ENCODE measurements at places on chromosomes 3 and 15.
A peak's percentile ranks its signal among the peaks of the same experiment; 100 is the strongest.

- DNase-seq: peak; percentile 92
These were observed 45.5 kb downstream of the HPS3 start for GRCh38 chr3:149174901-149175300.

DNA sequence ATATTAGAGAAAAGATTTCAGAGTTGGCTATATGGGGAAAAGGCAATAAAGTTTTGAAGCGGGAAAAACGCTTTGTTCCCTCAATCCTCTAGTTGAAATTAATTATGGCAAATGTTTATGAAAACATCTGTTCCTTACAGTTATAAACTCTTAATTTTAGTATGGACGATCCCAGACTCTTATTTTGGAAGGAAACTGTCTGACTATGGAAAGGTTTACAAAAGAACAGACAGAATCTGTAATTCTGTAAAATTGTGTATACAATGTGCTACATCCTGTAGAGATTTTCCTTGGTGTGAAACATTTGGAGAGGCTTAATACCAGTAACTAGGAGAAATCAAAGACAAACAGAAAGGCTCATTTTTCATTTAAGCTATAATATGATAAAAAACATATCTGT lies 311.8 kb downstream of the TBC1D5 start:
- DNase-seq: no peak

- peak; percentile 41 for DNase-seq
These were observed 96.1 kb downstream of the MCTP2 start for GRCh38 chr15:94327356-94327936.

DNA sequence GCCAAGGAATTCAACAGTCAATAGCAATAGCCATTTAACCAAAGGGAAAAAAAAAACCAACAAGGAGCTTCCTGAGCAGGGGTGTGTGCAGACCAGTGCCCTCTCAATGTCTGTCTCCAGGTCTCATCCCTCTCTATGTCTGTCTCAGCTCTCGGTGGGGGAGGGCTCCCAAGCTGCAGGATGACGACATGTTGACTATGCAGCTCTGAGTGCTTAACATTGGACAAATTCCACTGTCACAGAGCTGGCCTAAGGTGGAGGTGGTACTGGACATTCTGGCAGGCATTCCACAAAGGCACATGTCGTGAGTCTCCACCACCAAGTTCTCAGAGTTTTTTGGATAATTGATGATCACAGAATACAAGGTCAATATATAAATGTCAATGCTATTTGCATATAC lies 2.0 kb upstream of the CAPN7 start:
- peak; percentile 31 for DNase-seq

GRCh38 chr3:172591876-172592771 lies 68.9 kb upstream of the TNFSF10 start:
- DNase-seq: no peak

- DNase-seq: peak; percentile 89
These were observed at the start of gene CELSR3 for GRCh38 chr3:48662753-48663488. CELSR3 (minus strand) TSS chr3:48662886; CDS start chr3:48662634, 252 bp downstream.

- DNase-seq: no peak
These were observed 248.6 kb downstream of the ATP8B4 start for GRCh38 chr15:49870472-49870871.

DNA sequence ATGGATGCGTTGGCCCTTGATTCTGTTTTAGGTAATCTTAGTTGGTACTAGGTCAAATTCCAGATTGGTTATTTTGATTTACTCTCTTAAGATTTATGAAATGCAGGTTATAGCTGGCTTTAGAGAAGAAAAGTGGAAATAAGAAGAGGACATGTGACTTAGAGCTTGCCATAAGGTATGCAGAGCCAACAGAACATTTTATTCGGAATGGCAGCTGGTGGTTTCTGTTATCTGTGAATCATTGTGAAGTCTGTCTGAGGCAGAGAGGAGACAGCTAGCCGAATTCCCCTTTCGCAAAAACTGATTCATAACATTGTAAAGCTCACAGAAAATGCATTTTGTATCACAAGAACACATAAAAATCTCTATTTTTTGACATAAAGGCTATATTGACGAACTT lies 82.1 kb downstream of the FILIP1L start:
- peak; percentile 23 for DNase-seq

DNA sequence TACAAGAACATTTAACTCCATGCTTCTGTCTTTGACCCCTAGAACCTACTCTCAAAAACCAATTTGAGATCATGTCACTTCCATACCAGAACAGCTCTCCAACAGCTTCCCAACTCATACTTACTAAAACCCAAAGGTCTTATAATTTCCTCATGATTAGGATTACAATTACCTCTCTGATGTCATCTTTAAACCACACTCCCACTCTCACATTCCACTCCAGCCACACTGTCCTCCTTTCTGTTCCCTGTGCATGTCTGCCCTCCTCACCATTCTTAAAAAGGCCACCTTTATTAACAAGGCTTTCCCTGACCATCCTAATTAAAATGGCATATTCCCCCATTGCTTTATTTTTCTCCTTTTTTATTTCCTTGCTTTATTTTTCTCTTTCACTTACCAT lies 18.9 kb downstream of the PHC3 start:
- no peak for DNase-seq

GRCh38 chr3:150423761-150424160 lies 15.7 kb downstream of the TSC22D2 start:
- DNase-seq: no peak

DNA sequence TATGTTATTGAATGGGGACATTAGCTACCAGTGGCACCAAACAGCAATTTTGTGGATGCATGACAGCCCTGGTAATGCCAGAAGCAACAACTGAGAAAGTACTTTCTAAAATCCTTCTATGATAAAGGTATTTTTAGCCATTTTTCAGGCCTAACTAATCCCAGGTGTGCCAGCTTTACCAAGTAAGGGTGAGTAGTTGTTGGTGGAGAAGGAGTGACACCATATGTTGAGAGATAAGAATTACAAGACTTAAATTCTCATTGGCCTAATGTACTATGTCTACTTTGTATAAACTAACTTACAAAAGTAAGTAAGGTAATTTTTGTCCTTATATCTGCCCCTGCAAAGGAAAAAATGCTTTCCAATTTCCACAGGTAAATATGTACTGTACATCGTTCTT lies 4.1 kb upstream of the COX17 start:
- peak; percentile 39 for DNase-seq

- peak; percentile 58 for DNase-seq
These were observed 72.3 kb downstream of the TAMM41 start for GRCh38 chr3:11774296-11774877.

DNA sequence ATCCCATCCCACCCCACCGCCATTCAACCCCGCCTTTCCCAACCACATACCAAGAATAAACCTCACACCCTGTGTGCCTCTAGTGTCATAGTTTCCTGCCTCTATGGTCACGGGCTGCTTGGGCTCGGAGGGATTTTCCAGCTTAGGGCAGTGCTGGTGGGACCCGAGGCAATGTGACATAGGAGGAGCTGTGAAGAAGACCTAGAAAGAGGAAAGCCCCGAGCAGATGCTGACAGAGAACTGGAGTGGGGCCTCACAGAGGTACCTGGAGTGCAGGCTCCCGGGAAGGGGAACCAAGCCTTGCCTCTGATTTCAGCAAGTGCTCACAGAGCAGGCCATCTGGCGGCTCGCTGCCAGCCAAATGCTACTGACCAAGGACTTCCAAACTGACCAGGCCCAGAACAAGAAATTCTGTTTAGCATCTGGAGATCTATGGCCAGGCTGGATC lies 27.5 kb downstream of the BHLHE40 start:
- DNase-seq: no peak

DNA sequence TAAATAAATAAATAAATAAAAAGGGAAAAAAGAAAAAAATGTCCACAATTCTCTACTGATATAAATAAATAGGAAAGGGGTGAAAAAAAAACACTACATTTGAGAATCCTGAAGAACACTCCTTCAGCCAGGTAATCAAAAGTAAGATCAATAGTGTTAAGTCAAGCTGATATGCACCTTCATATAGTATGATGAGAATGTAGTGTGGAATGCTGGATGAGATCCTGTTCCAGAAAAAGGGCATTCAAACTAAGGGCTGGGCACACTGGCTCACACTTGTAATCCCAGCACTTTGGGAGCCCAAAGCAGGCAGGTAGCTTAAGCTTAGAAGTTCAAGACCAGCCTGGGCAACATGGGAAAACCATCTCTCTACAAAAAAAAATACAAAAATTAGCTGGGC lies 5.1 kb upstream of the VPS18 start:
- DNase-seq: no peak

- DNase-seq: no peak
These were observed 288.4 kb upstream of the LYSMD4 start for GRCh38 chr15:100021653-100022052.

GRCh38 chr3:15401936-15402335 lies 25.4 kb downstream of the METTL6 start:
- no peak for DNase-seq

- no peak for DNase-seq
These were observed 239.5 kb downstream of the EDEM1 start for GRCh38 chr3:5427021-5427420.

DNA sequence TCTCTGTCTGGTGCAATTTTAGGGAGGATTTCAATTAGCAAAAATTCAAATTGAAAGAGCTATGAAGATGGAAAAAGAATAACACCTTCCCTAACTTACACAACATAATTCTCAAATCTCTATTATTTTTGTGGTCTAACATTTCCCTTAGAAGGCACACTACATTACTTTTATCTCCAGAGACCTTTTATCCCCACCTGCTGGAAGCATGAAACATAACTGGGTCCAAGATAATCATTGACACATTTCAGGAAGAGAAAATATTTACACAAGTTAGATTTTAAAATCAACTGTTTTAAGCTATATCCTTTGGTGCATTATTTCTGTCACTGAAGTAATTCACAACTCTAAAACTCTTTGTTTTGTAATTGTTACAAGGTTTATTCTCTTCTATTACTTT lies 779.5 kb downstream of the ROBO1 start:
- peak; percentile 46 for DNase-seq

- no peak for DNase-seq
These were observed 33.7 kb downstream of the LARP6 start for GRCh38 chr15:70820214-70820613.

DNA sequence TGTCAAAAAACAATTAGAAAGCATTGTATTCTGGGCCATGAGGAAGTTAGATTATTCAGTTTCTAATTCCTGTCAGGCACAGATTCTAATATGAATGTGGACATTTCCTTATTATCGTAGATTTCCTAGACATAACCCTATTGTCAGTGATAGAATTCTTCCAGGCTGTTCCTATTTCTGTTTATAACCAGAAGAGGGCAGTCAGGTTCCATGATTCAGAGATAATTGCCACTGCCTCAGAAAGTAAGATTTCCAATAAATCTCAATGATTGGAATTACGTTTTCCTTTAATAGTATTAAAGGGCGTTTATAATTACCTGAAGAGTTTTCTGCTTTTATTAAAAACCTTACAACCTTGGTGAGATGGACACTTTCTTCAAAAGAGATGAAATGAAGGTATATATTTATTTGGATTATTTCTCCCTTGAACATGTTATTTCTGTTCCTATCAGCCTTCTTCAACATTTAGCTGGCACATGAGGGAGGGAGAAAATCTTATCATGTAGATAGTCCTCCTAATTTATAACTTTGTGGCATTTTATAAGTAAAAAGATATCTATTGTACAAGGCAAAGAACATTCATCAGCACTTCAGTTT lies 439.2 kb downstream of the MCTP2 start:
- DNase-seq: peak; percentile 35

- DNase-seq: no peak
These were observed 398.7 kb upstream of the PDZRN3 start for GRCh38 chr3:74023395-74023794.

DNA sequence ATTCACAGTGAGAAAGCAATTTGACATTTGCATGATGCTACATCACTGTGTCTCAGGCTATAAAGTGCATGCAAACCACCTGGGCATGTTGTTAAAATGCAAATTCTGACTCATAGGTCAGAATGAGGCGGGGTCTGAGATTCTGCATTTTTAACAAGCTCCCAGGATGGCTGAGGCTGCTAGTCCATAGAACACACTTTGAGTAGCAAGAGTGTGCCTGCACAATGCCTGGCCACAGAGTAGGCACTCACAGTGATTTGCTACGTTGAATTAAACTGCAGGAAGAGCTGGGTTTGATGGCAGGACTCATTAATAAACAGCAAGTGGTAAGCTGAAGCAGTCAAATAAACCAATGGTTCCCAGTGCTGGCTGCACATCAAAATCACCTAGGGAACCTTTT lies 48.1 kb downstream of the NTRK3 start:
- DNase-seq: no peak

DNA sequence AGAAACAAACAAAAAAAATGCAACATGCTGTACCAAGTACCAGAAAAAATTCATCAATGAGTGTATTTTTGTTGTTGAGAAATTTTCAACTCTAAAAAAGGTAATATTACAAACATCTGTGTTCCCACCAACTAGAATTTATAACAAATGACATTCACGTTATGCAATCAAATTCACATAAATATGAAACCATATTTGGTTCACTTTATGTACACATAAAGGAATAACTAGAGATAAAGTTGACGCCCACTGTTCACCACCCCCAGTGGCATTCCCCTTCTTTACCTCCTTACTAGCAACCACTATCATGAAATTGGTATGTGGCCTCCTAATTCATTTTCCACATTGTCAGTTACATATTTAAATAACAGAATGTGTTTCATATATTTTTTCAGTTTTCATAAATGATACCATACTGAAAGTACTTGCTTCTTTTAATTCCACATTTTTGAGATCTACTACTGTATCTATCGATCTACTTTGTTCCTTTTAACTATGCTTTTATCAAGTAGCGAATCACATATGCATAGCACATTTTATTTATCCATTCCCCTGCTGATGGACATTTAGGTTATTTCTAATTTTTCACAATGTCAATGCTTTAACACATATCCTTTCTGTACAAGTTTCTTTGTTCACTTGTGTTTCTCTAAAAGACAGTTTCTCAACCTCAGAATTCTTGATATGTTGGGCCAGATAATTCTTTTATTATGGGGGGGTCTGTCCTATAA lies 34.5 kb downstream of the TBC1D5 start:
- DNase-seq: no peak

DNA sequence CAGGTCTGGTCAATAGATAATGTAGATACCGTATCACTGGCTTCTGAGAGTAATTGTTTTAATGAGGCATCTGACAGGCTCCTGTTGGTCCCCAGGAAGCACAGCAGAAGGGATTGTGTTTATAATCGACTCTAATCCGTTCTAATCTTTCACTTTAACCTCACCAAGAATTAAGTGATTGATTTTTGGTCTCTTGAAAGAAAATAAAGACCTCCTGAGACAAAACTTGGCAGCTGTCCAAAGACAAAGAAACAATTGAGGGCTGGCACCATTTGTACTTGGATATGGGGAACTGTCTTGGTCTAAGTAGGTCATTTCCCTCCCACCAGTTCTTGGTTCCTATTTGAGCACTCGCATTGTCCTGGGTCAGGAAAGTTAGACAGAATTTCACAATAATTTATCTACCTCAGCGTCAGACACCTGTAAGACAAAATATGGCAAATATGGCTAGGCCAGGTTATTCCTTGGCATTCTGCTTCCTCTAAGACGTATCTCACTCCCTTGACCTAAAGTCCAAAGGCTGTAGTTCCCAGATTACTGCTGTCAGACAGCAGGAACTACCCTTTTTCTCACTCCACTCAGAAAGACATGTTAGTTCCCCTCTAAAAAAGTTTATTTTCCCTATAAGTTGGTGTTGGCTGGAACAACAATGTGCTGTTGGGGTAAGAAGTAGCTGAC lies 22.7 kb upstream of the CD96 start:
- DNase-seq: no peak

Measured in ACHN (cell line).